Posterior cingulate gyrus (tissue), 11 donors: ENCODE measurements at places on chromosomes 5 and 9.
A peak's percentile ranks its signal among the peaks of the same experiment; 100 is the strongest.

- no peak for DNase-seq
Observed at GRCh38 chr9:137295849-137296669, 6.0 kb downstream of the NRARP start.

DNA sequence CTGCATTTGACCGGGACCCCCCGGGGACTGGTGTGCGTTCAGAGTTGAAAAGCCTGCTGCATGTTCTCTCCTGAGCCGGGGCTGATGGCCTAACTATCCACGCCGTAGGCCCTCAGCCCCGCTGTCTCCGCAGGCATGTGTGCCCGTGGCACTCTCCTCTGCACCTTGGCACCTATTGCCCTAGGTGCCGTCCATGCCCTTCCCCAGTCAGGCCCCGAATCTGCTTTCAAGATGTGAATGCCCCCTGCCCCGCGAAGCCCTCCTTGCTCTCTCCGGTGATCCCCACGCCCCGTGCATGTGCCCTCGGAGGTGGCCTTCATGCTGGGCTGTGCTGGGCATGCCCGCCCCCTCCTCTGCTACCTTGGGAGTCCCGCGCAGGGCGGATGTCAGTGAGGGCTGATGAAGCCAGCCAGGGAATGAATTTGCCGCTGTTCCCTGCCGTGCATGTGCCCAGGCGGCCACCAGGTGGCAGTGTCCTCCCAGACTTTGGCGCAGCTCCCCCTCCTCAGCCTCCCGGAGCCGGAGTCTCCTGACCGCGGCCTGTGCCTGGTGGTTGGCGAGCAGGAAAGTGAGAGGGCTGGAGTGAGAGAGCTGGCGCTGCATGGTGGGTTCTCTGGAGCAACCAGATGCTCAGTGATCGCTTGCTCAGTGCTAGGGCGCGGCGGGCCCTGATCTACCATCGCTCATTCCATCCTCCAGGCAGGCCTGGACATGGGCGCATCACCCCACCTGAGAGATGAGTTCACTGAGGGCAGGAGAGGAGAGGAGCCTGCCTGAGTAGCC, 112.9 kb upstream of the LMX1B start:
- peak; percentile 96 for DNase-seq

GRCh38 chr5:78747705-78748359, 99.3 kb upstream of the LHFPL2 start:
- no peak for DNase-seq

- no peak for DNase-seq
Observed at GRCh38 chr5:66694036-66694435, 97.8 kb downstream of the MAST4 start.

GRCh38 chr9:15191378-15191777, 115.6 kb downstream of the TTC39B start:
- DNase-seq, result no peak

- DNase-seq, result no peak
Observed at GRCh38 chr5:74386571-74387334, 253.8 kb downstream of the ENC1 start.

DNA sequence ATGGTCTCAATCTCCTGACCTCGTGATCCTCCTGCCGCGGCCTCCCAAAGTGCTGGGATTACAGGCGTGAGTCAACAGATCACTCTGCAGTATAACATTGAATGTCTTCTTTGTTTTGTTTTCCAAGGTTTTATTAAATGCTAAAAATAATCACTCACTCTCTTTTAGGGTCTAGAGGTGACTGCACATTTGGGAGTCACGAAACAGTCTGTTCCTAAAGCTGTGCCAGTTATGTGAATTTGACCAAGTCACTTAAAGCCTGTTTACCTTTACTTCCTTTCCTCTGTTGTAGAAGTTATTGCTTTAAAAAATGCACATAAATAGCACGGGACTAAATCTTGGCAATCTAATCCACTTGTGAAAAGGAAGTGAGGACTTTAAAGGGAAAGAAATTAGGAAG, 304.9 kb upstream of the PTGER4 start:
- DNase-seq, result no peak

GRCh38 chr5:10825897-10826644, 65.0 kb upstream of the DAP start:
- DNase-seq, result no peak

DNA sequence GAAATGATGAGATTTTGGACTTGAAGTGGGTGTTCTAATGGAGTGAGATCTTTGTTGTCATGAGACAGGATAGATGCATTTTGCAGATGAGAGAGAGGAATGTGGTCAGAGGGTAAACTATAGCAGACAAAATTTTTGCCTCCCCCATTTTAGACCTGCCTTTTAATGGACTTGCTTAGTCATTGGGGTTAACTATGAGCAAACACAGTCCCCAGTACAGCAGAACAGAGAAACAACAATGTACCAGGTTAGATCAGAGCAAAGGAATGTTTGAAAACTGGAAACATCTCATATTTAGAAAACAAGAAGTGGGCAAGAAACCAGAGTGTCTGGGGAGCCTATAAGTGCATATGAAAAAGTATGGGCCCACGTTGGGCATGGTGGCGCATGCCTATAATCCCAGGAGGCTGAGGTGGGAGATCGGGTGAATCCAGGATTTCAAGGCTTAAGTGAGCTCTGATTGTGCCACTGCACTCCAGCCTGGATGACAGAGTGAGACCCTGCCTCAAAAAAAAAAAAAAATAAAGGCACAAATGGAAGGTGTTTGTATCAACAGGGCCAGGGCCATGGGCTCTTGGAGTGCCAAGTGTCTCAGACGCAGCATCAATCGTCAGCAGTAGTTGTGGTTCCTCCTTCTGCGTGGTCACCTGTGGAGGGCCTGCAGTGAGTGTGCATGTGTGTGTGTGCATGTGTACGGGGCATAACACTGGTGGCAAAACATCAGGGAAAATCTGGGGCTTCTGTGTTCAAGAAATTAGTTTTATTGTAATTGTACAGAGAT, 214.4 kb upstream of the S1PR3 start:
- no peak for DNase-seq

- DNase-seq, result peak; percentile 17
Observed at GRCh38 chr5:174520420-174521396, 203.7 kb upstream of the MSX2 start.

DNA sequence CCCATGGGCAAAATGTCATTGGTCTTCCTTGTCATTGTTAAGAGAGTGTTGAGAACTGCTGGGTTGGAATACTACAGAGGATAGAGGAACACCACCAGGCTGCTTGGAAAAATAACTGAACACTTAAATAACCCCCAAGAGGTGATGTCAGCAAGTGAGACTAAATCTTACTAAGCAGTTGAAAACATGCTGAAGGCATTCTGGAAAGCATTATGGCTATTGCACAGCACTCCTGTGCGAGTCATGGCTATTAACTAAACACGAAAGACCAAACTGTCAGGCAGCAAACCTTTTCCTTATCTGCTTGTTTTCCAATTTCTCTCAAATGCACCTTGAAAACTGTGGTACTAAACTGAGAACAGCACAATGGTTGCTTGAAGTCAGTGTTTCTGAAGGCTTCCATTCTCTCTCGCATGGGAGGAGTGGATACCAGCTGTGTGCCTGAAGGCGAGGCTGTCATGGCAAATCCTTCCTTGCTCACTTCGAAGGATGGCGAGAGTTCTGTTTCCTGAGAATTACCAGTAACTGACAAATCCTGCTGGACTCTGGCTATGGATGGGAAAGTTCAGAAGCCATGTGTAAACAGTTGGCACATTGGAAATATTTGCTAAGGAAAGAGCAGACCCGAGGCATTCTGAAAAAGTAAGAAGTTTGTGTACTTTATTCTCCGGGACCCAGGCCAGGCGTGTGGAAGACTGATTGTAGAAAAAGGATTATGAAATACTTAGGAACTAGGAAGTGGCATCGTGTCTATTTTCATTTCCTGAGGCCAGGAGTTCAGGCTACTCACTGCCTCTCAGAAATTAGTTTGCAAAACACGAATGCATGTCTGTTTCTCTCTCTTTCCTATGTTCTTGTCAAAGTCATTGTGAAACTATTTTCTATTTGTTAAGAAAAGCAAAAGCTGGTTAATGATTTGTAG, 182.1 kb downstream of the DMRT2 start:
- no peak for DNase-seq

DNA sequence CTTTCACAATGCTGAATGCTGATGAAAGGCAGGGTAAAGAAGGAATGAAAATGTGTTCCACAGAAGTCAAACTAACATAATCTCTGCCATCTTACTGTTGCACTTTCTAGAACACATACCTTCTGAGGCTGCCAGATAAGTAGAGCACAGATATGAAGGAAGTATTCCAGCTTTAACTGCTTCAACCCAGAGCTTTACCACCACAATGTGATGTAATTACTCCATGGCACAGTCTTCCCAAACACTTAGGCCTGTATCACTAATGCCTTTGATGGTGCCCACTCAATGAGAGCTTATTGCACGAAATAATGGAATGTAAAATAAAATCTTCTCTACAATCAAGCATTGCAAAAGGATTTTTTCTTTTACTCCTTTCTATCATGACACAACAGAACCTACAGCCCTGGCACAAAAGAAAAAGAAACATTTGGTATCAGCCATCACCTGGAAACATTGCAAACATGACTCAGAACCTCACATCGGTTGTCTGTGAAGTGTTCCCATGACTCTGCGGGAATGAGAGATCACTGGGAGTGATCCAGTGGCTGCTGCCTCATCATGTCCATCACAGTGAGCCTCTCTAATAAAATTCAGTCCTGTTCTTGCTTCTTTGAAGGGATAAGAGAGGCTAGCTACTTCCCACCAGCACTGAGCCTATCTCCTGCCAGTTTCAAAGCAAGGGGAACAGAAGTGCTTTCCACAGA, 385.8 kb downstream of the EFNA5 start:
- no peak for DNase-seq

DNA sequence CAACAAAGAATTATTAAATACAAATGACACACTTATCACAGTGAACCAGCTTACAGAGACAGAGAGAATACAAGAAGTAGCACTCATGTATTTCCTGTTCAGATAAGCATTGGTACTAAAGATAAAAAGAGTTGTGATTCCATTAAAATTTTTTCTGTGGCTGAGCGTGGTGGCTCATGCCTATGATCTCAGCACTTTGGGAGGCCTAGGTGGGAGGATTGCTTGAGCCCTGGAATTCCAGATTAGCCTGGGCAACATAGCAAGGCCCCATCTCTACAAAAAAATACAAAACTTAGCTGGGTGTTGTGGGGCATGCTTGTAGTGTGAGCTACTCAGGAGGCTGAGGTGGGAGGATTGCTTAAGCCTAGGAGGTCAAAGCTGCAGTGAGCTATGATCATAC, 32.9 kb downstream of the FCHO2 start:
- DNase-seq, result no peak

GRCh38 chr9:115997923-115998322, 155.7 kb upstream of the PAPPA start:
- no peak for DNase-seq

GRCh38 chr5:17346811-17347210, 129.4 kb downstream of the BASP1 start:
- DNase-seq, result no peak

- no peak for DNase-seq
Observed at GRCh38 chr9:103068753-103069152, 73.6 kb downstream of the CYLC2 start.

- DNase-seq, result no peak
Observed at GRCh38 chr9:114691046-114691955, 9.3 kb upstream of the TEX48 start.

DNA sequence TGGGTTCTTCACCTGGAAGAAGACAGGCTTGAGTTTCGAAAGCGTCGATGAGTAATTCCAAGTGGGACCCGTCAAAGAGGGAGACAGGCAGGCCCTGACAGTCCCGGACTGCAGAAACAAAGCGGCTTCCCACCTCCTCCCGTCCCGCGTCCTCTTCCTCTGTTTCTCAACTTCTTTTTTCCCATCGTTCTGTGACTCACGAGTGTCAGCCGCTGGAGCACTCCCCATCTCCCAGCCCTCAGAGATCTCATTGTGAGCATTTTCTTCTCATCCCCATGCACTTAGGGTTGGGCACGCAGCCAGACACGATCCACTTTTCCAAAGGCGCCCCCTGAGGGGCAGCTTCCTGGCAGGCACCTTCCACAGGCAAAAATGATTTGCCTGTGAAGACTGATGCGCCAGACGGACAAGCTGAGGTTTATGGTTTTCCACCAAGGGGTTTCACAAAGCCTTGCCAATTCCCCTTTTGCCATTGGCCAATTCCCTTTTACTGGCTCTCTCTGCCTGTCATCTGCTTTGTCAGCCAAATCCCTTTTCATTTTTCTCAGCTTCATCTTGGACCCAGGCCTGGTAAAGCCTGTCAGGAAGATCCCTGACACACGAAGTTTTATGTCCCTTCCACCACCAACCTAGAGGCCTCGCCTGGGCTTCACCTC, 86.5 kb upstream of the ANKRD55 start:
- no peak for DNase-seq

- DNase-seq, result no peak
Observed at GRCh38 chr9:530681-531080, 310.8 kb upstream of the DMRT1 start.

DNA sequence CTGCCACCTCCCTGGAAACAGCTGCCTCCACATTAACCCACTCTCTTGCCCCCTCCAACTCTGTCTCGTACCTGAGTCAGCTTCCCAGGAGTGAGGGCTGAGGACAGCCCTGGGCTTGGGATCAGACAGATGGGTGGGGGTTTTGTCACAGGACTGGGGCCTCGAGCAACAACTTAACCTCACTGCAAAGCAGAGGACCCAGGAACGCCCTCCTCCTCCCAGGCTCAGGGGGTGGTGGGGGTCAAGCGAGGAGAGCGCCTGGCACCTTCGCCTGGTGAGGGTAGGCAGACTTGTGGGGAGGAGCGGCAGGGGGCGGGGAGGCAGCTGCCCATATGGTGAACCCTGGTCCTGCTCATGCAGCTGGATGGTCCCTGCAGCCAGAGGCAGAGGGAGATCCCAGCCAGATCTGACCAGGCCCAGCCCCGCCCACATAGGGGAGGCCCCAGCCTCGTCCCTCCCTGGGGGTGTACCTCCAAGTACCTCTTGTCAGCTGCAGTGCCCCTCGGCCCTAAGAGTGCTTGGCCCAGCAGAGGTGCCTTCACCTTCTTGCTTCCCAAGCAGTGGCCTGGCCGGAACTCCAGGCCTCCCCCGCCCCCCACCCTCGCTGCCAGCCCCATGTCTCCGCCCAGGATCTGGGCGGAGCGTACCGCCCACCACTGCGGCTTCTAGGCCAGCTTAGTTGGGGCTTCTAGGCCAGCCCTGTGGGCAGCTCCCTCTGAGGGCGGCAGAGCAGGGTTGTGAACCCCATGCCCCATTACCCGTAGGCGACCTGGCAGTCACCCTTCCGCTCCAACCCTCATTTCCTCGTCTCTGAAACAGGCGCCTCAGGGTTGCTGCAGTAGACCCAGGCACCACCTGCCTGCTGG, at the start of gene SARDH:
Gene SARDH, minus strand, starts transcription at position 579 of the 866 bp plus-strand sequence. CDS start 4,179 bp downstream, outside the sequence.
- DNase-seq, result peak; percentile 86

GRCh38 chr5:169243651-169244422, 57.1 kb downstream of the SLIT3 start:
- peak; percentile 16 for DNase-seq

DNA sequence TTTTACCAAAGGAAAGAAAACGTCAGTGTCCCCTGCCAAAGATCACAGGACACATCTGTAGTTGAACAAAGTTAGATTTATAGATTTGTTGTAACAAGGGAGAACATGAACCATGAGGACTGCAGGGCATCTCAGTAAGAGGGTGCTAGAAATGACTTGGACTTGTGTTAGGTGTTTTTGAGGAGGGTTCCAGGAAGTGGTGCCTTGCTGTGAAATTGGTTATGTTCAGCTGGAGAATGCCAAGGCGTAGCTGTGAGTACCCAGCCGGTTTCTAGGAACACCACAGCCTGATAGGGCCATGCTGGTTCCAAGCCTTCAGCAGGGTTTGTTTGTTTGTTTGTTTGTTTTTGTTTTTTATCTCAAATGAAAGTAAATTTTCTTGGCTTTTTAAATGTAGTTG, 5.3 kb downstream of the SPEF2 start:
- no peak for DNase-seq
